Stimulated activated CD4-positive, alpha-beta T cell treated with anti-CD3 and anti-CD28 coated beads, Interleukin-12 subunit alpha, Interleukin-12 subunit beta, amount 100 ng/mL, for 24 hours (primary cell): ENCODE measurements at places on chromosomes 5 and 9.

GRCh38 chr5:16570121-16570815 is 46.5 kb downstream of the RETREG1 start:
- no peak for DNase-seq

DNA sequence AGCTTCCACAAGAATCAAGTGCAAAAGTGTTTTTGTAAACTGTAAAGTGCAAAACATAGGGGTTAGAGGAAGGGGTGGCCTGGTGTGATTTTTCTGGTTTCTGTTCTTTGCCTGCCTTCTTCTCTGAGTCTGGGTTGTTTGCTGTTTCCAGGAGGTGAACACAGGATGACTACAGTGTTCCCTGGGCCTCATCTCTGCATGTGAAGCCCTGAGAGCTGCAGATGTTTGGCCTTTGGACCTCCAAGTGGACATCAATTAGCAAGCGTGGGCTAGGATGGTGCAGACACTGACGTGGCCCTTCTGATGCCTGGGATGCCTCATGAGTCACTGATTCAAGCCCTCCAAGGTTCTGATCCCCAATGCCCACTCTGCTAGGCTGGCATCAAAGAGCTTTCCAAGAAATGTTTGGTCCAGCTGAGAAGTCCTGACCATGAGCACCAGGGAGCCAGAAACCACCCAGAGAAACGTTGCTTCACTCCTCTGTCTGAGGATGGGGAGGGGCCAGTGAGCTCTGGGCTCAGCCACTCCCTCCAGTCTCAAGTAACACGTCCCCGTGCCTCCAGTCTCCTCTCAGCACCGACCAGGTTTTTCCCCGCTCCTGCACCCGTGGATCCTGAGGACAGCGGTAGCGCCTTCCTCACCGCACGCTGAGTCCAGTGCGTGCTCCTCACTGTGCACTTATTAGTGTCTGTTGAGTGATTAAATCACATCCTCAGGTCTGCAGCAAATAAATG is 7.6 kb downstream of the IL9 start:
- DNase-seq: no peak

GRCh38 chr5:66231508-66231907 is 87.4 kb downstream of the SREK1 start:
- no peak for DNase-seq

DNA sequence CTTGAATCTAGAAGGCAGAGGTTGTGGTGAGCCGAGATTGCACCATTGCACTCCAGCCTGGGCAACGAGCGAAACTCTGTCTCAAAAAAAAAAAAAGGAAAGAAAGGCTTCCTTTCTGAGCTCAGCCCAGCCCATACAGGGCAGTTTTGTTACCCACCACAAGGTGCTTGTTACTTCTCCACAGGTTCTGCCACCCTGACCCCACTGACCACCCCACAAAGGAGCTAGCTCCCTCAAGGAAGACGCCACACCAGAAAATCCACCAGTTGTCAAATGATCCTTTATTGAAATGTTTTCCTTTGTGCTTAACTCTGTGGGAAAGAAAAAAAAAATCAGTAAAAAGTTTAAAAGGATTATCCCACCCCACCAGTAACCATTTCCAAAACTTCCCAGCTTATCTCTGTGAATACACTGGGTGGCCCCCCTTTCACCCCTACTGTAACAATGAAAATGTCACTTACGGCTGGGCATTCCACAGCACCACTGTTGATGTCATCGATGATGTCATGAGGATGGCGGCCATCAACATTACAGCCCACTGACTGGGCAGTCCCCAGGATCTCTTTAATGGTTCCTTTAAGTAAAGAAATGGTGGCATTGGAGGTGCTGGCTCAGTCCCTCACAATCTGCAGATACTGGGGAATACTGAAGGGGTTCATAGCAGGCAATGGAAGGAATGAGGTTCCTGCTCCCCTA is 3.6 kb downstream of the RPL12 start:
- no peak for DNase-seq

DNA sequence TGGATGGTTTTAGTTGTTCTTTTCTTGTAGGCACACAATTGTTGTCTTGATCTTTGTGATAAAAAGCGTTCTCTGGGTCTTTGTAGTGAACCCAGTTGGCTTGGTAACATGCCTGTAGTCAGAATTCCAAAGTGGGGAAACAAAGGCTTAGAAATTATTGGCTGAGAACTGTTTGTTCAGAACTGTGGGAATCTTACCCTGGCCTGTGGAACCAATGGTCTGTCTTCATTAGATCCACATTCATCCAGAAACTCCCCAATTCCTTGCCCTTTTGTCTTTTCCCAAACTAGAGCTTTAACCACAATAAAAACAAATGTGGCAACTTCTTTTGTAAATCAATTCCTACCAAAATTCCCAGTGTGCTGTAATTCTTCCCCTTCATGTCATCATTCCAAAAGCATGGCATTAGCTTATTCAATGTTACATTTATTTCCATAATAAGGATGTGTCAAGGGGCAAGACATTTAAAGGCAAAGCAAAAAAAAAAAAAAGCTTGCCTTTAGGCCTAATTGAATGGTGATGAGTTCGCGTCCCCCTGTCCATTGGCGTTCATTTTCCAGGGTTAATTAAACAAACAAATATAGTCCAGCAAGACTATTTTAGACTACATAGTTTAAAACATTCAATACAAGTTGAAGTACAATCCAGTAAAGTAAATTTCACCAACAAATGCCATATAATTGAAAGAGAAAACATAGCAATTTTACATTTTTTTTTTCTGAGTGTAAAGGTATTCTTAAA is 249.8 kb upstream of the ZNF608 start:
- no peak for DNase-seq

DNA sequence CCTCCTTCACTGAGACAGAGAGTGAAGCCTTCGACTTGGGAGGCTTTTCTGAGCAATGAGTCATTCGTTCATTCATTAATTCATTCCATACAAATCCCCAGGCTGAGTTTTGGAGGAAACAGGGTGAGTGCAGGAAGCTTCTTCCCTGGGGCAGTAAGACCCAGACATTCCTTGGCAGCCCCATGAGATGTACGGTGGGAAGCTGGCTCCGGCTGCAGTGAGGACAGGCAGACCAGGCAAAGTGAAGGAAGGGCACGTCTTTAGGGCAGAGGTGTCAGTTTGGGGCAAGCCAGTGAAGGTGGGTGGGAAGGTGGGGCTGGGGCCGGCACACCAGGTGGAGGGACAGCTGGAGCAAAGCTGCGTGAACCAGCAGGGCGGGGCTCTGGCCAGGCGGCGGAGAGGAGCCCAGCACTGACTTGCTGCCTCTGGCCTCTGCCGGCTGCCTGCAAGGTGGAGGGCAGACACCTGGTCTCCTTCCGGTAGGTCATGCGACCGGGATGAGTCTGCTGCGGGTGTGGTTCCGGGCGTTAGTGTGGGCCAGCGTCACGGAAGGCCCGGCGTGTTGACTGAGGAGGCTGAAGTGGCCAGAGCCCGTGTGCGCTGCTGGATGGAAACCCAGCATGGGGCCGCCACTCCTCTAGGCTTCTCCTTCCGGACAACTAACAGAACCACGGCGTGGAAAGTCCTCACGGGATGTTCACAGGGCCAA is 16.6 kb downstream of the OLFM1 start:
- DNase-seq: no peak

- DNase-seq: no peak
Measured at GRCh38 chr9:136527721-136528710, 17.8 kb downstream of the NOTCH1 start.
